ENCODE measurements at places on chromosomes 16 and 17. TPM values are rescaled to one million over a fixed set of nuclear protein-coding genes. Genes with fewer than 3 reads are reported as not detected.

Gene C17orf78
- not detected for total RNA-seq

Gene COX11
- 49.7 TPM for total RNA-seq

Gene PRSS53
- 10.9 TPM for total RNA-seq

DNA sequence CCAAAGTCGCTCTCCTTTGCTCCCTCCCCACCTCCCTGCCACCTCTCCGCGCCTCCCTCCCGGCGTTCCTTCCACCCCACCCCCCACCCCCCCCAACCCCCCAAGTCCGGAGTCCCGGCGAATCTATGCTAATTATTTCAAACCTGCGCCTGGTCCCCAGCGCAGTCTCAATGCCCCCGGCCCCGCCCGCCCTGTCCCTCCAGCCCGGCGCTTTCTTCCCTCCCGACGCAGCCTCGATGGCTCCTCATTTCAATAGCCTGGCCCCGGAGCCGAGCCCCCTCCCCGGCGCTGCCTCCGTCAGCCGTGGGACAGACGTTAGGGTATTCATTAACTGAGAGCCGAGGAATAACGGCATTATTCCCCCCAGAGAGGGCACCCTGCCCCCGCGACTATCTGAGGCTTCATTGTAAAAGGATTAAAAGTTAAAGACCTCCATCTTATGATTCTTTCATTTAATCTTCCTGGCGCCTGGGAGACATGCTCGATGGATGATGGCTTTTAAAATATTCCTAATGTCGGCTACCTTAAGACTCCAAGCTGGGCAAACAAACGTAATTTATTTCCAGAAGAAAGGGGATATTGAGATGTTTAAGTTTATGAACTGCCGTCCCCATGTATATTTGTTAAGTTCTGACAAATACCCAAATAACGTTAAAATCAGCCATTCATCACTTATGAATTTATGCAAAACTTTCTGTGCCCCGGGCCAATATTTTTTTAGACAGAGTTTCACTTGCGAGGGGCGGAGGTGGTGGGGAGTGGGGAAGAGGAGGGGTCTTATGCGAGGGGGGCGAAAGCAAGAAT lies 3.4 kb downstream of the NOG start:
- peak; percentile 36 for DNase-seq

GRCh38 chr16:84196727-84197394 lies 5.9 kb downstream of the ADAD2 start:
- DNase-seq: no peak

- DNase-seq: no peak
These were observed 2.1 kb upstream of the TM4SF5 start for GRCh38 chr17:4769628-4770027.

- no peak for DNase-seq
These were observed 38.0 kb downstream of the AXIN2 start for GRCh38 chr17:65523411-65523810.

GRCh38 chr17:4053596-4053995 lies 89.2 kb downstream of the ZZEF1 start:
- DNase-seq: no peak

Measured in activated naive CD8-positive, alpha-beta T cell treated with anti-CD3 and anti-CD28 coated beads, Interleukin-2, amount 10 ng/mL, durations not matched to agents 7 days and 5 days (primary cell).